ENCODE measurements at places on chromosomes 5 and 9.

DNA sequence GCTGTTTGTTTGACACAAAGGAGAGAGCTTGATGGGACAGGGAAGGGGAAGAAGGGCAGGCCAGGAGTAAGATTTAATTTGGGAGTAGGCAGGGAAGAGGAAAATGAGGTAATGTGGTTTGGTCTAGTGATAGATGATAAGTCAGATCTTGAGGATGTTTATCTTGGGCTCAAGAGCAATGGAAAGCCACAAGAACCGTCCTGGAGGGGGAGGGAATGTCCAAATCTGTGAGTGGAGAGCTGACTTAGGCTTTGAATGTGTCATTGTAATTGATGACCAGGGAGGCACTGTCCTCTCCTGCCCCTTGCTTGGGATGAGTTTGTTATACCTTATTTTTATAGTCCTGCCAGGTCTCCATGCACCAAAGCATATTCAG lies 37.5 kb downstream of the MAMDC2 start:
- DNase-seq = no peak

- peak; percentile 10 for DNase-seq
Observed at GRCh38 chr9:34430843-34431437, 27.4 kb downstream of the FAM219A start.

DNA sequence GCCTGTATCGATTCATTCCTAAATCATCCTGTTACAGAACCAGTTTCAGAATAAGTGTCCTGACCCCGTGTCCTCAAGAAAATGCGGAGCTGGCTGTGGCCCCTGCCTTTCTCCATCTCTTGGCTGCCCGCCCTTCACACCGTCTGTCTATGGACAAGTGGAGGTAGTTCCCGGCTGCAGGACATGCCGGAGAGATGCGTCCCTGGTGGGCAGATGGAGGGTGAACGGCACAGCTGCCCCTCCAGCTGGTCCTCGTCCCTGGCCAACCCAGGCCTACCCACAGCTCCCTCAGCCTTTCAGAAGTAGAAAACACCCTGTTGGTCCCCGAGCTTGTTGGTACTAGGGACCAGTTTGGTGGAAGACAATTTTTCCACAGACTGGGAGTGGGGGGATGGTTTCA lies 14.8 kb upstream of the EXOC3 start:
- no peak for DNase-seq

GRCh38 chr9:106077731-106078130 lies 383.4 kb downstream of the TMEM38B start:
- no peak for DNase-seq

GRCh38 chr5:83510260-83510659 lies 38.7 kb downstream of the VCAN start:
- no peak for DNase-seq

DNA sequence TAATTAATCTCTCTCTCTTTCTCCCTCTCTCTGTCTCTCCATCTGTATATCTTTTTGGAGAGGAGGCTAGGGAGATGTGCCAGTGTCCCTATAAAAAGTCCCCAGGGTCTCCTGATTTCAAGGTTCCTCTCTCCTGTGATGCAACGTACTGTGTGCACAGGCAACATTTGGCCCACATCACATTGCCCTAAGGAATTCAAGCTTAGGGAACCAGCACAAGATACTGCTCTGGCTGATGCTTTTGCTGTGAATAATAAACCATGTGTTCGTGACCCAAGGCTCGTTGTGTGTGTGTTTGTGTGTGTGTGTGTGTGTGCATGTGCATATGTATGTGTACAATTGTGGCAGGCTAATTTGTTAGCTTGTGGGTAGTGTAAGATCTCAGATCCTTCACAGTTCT lies 9.7 kb downstream of the SPATA9 start:
- no peak for DNase-seq

GRCh38 chr9:90442723-90443122 lies 199.9 kb downstream of the DIRAS2 start:
- DNase-seq = no peak

DNA sequence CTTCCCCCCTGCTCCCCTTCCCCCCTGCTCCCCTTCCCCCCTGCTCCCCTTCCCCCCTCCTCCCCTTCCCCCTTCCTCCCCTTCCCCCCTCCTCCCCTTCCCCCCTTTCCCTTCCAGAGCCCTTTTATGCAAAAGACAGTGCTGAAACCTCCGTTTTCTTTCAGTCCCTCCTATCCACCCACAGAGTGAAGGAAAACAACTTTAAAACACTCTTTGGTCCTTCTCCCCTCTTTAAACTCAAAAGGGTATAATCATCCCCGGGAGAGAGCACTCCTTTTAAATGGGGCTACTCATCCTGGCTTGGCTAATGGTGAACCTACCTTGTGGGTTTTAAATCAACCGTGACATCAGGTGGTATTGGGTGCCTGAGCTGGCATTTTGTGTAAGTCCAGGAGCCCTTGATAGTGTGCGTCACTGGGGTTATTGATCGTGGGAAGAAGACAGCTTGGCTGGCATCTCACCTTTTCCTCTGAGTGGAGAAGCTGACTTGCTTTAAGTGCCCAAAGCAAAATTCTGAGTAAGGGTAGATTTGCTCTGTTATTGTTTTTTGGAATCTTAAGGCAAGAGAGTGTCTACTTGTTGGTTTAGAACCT lies 2.7 kb downstream of the LARP1 start:
- peak; percentile 47 for DNase-seq

GRCh38 chr5:177429248-177430040 lies 3.0 kb downstream of the GRK6 start:
- peak; percentile 94 for DNase-seq

DNA sequence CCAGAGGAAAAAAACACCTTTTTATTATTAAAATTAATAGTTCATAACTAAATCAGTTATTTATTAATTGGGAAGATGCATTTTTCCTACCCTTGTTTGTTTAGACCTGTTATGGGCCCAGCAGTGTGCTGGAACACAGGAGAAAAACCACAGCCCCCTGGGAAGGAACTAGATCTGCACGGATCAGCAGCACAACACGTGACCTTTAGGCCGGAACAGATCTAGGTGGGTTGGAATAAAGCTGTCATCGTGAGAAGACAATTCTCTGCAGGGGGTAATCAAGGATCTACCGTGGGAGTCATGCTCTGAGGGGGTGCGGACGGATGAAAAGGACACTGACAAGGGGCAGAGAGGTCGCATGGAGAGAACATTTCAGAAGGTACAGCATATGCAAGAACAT lies 95.8 kb upstream of the SPATA31C2 start:
- DNase-seq = no peak

GRCh38 chr9:18611971-18612370 lies 138.0 kb downstream of the ADAMTSL1 start:
- no peak for DNase-seq

DNA sequence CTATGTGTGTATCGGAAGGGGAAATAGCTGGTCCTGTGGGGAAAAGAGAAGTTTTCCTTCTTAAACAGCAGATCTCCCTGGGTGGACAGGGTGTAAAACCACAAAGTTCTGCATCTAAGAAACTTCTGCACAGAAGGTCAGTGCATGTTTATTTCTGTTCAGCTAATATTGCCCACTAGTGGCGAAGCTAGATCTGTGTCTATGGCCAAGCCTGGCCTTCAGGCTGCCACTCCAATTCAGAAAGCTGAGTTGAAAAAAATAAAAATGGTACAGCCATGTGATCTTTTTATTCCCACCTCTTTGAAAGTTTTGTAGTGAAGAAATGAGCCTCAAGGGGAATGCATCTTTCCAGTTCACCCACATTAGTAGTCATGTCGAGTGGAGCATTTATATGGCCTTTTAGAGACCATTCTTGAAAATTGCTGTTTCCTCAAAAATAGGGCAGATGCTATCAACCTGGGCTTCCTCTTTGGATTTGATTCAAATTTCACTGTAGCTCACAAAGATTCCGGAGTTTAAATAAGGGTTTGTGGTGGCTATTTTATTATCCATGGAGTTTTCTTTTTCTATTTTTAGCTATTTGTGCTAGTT lies 488.0 kb downstream of the PRELID2 start:
- no peak for DNase-seq

DNA sequence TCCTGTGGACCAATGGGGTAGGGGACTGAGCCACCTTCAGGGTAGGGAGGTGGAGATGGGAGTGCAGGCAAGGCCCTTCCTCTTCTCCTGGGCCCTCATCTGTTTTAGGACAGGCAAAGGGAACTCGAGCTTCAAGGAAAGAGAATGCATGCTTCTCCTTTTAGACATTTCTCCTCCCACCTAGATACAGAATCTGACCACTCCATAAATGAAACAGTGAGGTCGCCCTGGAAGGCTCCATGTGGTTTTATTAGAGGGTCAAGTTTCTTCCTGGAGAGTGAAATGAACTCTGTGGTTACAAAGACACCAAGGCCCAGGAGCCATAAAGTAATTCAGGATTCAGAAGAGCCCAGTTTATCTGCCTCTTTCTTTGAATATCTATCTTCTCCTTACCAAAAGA lies 14.9 kb downstream of the LHFPL2 start:
- no peak for DNase-seq

- no peak for DNase-seq
Observed at GRCh38 chr9:96617439-96618185, 2.0 kb downstream of the CDC14B start.

DNA sequence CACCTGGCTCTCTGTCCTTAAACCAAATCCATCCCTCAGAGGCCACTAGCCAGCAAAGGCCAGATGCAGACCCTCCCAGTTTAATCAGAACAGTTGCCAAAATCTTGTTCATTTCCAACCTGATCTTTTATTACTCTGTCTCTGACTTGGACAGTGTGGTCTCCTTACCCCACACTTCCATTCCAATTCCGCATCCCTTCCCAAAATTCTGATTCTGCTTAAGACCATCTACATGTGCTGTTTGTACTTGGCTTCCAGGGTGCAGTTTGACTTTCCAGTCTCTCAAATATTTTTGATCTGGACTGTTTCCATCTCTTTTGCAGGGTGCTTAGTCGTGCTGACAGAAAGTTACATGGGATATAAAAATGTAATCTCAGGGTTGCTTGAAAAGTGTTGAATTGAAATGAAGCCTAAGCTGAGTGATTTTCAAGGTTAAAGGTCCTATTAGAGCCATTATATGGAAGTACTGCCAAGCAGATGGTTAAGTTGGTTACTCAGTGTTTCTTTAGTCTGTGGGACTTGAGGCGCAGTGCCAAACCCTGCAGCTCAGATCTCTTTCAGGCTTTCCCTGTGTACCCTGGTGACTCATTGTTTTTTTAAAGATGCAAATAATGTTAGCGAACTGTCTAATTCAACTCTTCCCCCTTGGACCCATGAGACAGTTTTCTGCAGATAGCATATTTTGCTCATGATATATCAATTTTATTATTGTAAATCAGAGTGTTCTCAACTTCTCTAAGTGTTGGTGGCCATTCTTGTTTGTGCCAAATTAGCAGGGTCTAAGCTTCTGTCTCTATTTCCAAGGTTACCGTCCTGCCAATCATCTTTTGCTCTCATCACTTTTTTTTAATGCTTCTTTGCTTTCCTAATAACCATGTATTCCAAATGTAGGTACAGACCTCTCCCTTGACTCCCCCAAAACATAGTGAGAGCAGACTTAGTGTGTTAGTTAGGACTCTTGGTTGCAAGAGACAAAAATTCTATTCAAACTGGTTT lies 18.2 kb upstream of the DCP2 start:
- DNase-seq = no peak

DNA sequence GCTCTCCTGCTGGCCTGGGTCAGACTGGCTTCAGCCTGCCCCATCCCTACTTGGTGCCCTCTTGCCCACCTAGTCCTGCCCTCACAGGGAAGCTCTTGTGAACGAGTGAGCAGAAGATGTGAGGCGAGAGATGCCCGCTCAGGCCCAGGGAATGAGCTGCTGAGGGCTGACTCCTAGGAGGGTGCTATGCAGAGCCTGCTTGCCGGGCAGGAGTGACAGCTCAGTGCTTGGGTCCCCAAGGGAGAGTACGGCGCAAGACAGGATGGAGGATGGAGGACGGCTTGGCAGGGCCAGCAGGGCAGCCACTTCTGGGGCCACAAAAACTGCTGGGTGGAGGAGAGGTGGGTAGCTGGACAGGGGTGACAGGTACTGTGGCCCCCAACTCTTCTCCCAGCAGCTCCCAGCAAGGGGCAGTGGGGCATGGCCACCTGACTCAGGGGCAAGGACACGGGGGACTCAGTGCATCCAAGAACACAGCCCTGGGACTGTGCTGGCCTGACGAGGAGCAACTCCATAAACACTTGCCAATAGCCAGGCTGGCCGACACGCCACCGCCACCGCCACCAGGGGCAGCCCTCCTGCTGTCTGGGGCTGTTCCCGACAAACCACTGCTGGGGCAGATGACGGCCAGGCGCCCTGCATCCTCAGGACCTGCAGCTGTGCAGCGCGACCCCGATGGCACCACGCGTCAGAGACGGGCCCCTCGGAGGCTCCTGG lies 55.6 kb upstream of the UBAC1 start:
- DNase-seq = no peak

- no peak for DNase-seq
Observed at GRCh38 chr5:163362840-163363371, 74.5 kb upstream of the CCNG1 start.

GRCh38 chr5:154199263-154199662 lies 8.7 kb downstream of the GALNT10 start:
- DNase-seq = no peak

DNA sequence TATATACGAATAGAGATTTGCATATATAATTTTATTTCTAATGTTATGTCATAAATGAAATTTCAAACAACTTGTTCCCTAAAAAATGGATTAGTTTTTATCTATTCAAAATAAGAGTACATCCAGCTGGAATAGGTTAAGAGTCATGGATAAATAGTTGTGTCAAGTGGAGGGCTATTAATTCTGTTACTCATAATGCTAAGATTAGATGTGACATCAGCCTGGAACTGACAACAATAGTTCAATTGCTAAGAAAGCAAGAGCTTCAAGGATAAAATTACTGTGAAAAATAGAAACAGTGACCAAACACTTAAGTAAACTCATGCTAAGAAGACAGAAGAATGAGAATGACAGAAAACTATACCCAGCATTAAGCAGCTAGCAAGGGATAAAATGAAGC lies 92.2 kb upstream of the CDH9 start:
- no peak for DNase-seq

DNA sequence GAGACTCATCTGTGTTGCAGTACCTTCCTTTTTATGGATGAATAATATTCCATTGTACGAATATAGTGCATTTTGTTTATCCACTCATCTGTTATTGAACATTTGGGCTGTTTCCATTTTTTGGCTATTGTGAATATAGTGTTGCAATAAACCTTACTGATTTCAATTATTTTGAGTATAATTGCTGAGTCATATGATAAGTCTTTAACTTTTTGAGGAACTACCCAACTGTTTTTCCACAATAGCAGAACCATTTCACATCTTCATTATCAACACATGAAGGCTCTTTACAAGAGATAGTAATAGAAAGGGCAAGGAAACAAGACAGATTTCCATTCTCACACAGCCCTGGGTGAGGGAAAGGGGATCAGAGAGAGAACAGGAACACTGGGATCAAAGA lies 329.2 kb downstream of the RAB3C start:
- DNase-seq = no peak

DNA sequence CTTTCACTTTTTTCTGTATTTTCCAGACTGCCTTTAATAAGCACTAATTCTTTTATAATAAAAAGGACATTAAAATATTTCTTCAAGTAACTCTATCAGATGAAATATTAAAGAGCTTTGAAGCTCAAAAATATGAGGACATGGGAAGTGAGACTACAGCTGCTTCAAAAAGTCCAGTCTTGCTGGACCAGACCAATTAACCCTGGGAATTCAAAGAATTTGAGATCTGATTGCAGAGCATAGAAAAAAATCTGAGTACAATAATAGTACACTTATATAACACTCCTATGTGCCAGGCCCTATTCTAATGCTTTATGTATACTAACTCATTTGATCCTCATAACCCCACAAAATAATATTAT lies 9.8 kb downstream of the TMEM245 start:
- DNase-seq = no peak

GRCh38 chr5:18380729-18381362 lies 746.6 kb downstream of the TAF11L14 start:
- no peak for DNase-seq

- DNase-seq = no peak
Observed at GRCh38 chr9:111907147-111907546, 10.5 kb downstream of the UGCG start.
